Progenitor cell of endocrine pancreas (in vitro differentiated cells): ENCODE measurements at places on chromosomes 6 and 20. TPM values are rescaled to one million over a fixed set of nuclear protein-coding genes. Genes with fewer than 3 reads are reported as not detected.

GRCh38 chr20:39364320-39364719, 402.2 kb downstream of the DHX35 start:
- peaks cover 6% of the 10 kb centered on the region for H3K27me3 ChIP-seq
- no peak for DNase-seq
- H3K27ac ChIP-seq = no peak overlapping the region
- no peaks in the 10 kb centered on the region for H3K36me3 ChIP-seq
- H3K4me1 ChIP-seq = no peaks in the 10 kb centered on the region
- no peak overlapping the region for H3K4me3 ChIP-seq

GRCh38 chr6:18513253-18513798, 126.2 kb downstream of the RNF144B start:
- H3K4me1 ChIP-seq = peaks cover 1% of the 10 kb centered on the region
- no peaks in the 10 kb centered on the region for H3K27me3 ChIP-seq
- H3K36me3 ChIP-seq = no peaks in the 10 kb centered on the region
- H3K27ac ChIP-seq = no peak overlapping the region

GRCh38 chr6:150600301-150601017, 774 bp downstream of the PLEKHG1 start:
- peaks cover 21% of the 10 kb centered on the region for H3K27me3 ChIP-seq
- H3K4me3 ChIP-seq = peak overlapping the region; percentile 97
- peak; percentile 71 for DNase-seq
- H3K27ac ChIP-seq = peak overlapping the region; percentile 98
- H3K4me1 ChIP-seq = peaks cover 16% of the 10 kb centered on the region

NFS1 gene
- total RNA-seq = 13.7 and 16.8 TPM in 2 replicates

DNA sequence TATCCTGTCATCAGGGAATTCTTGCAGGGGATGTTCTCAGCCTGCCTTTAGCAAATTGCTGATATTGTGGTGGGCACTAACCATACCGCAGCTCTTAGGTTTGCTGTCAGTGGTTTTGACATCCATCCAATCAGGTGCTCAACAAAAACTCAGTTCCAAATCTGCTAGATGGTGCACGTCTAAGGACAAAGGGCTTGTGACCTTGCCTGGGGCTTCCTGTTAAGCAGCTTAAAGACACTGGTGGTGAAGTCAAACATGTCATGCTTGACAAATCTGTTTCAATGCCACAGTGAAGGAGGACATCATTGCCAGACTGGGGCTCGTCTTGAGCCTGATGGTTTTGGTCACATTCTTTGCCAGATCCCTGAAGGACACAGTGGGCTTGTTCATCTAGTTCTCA, 179.8 kb upstream of the NOX3 start:
- H3K36me3 ChIP-seq = no peaks in the 10 kb centered on the region
- H3K27me3 ChIP-seq = no peaks in the 10 kb centered on the region
- DNase-seq = no peak

GRCh38 chr6:56483929-56484328, 158.8 kb downstream of the DST start:
- H3K4me1 ChIP-seq = peaks cover 4% of the 10 kb centered on the region
- no peak overlapping the region for H3K4me3 ChIP-seq
- H3K36me3 ChIP-seq = peaks cover 43% of the 10 kb centered on the region
- H3K27ac ChIP-seq = no peak overlapping the region

IL17A gene
- total RNA-seq = not detected in 2 replicates

DNA sequence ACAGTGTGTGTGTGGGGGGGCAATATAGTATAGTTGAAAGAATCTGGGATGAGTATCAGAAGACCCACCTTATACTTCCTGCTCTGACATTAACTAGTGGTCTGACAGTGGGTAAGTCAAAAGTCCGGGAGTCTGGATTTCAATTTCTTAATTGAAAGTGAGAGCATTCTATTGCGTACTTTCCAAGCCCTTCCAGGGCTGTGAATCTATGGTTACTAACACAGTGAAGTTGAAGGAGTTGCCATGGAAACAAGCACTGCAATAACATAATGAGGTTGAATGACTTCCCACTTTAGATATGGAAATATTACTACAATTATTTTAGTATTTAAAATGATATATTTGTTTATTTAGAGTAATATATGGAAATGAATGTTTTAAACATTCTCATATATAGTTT, 80.2 kb downstream of the MLIP start:
- no peaks in the 10 kb centered on the region for H3K36me3 ChIP-seq
- no peaks in the 10 kb centered on the region for H3K27me3 ChIP-seq
- no peak overlapping the region for H3K4me3 ChIP-seq
- H3K4me1 ChIP-seq = no peaks in the 10 kb centered on the region
- H3K27ac ChIP-seq = no peak overlapping the region
- DNase-seq = no peak

C20orf141 gene
- total RNA-seq = not detected in 2 replicates

- H3K4me1 ChIP-seq = peaks cover 3% of the 10 kb centered on the region
- peaks cover 7% of the 10 kb centered on the region for H3K27me3 ChIP-seq
- no peak overlapping the region for H3K4me3 ChIP-seq
Observed at GRCh38 chr6:163648868-163649267, 234.3 kb downstream of the QKI start.

GRCh38 chr6:11413728-11414127, 123.8 kb upstream of the TMEM170B start:
- no peak overlapping the region for H3K27ac ChIP-seq
- no peak for DNase-seq
- no peaks in the 10 kb centered on the region for H3K27me3 ChIP-seq
- no peaks in the 10 kb centered on the region for H3K36me3 ChIP-seq
- no peaks in the 10 kb centered on the region for H3K4me1 ChIP-seq
- no peak overlapping the region for H3K4me3 ChIP-seq

GRCh38 chr6:69331886-69332285, 464.9 kb downstream of the LMBRD1 start:
- H3K36me3 ChIP-seq = no peaks in the 10 kb centered on the region
- no peak overlapping the region for H3K27ac ChIP-seq
- H3K27me3 ChIP-seq = no peaks in the 10 kb centered on the region

RHAG gene
- total RNA-seq = not detected in 2 replicates

- DNase-seq = no peak
- no peaks in the 10 kb centered on the region for H3K4me1 ChIP-seq
- H3K4me3 ChIP-seq = no peak overlapping the region
- no peak overlapping the region for H3K27ac ChIP-seq
- H3K27me3 ChIP-seq = peaks cover 4% of the 10 kb centered on the region
Observed at GRCh38 chr6:90428514-90428913, 131.9 kb upstream of the BACH2 start.

HUS1B gene
- total RNA-seq = 0.67 and 1.3 TPM in 2 replicates

CCN6 gene
- total RNA-seq = not detected in 2 replicates

DNA sequence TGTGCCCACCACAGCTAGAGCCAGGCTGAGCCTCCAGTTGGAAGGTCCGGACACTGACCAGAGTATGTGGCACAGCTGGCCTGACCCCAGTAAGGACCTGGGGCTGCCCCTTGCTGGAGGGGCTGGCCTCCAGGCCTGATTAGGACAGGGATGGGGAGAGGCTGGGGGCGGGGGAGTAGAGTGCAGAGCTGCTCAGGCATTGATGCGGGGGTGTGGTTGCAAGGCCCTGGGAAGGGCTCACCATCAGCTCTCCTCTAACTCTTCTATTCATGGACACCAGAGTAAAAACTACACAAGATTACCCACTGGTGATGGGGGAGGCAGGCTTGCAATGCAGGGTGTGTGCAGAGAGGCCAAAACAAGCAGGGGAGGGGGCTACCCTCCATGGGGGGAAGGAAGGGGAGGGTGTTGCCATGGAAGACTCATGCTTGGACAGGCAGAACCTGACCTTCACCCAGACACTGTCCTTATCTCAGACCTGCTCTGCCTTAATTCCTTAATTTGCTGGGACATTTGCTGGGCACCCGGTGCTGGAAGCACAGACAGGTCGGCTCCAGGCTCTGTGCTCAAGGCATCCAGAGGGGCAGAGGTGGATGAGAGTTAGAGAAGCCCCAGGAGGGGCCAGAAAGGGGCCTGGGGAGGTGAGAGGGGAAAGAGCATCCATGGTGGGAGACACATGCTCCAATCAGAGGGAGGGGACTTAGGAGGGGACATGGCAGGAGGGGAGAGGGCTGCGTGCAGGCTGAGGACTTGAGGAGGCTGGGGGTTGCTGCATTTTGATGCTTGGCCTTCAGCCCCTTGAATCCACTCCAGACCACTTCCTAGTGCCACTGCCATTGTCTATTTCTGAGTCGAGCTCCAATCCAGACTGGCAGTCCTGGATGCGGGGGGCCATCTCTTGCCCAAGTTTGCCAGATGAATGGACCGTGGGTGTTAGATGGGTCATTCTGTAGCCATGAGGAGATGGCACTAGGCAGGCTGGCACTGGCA, 7.6 kb upstream of the EMILIN3 start:
- H3K27ac ChIP-seq = no peak overlapping the region
- peaks cover 26% of the 10 kb centered on the region for H3K27me3 ChIP-seq

KHDC1L gene
- not detected in 2 replicates for total RNA-seq

DNA sequence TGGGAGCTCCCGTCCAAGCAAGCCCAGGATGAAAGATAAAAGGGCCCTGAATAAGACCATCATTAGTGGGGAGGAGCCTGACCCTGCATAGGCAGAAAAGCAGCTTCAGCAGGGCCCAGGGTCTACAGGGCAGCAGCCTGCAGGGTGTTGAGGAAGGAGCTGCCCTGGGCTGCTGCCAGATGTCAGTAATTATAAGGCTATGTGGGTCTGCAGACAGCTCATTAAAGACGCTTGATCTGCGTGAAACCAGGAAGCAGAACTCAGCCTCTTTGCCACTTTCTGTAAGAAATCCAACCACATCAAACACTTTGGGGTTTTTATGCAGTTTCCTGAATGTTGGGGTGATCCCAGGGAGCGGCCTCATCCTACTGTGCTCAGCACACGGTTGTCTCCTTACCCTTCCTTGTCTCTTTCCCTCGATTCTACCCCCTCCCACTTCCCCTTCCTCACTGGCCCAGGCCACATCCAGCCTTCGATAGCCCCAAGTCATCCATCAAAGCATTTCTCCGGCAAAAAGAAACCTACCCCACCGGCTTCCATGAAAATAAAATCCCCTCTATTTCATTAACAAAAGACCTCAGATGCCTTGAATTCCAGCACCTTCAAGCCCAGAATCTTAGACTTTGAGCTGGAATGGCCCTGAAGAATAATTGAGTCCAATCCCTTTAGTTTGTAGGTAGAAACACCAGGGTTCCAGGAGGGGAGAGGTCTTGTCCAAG, 1.0 kb upstream of the TGM6 start:
- H3K36me3 ChIP-seq = no peaks in the 10 kb centered on the region
- peaks cover 9% of the 10 kb centered on the region for H3K27me3 ChIP-seq
- no peak overlapping the region for H3K4me3 ChIP-seq
- no peak overlapping the region for H3K27ac ChIP-seq
- no peaks in the 10 kb centered on the region for H3K4me1 ChIP-seq

DNA sequence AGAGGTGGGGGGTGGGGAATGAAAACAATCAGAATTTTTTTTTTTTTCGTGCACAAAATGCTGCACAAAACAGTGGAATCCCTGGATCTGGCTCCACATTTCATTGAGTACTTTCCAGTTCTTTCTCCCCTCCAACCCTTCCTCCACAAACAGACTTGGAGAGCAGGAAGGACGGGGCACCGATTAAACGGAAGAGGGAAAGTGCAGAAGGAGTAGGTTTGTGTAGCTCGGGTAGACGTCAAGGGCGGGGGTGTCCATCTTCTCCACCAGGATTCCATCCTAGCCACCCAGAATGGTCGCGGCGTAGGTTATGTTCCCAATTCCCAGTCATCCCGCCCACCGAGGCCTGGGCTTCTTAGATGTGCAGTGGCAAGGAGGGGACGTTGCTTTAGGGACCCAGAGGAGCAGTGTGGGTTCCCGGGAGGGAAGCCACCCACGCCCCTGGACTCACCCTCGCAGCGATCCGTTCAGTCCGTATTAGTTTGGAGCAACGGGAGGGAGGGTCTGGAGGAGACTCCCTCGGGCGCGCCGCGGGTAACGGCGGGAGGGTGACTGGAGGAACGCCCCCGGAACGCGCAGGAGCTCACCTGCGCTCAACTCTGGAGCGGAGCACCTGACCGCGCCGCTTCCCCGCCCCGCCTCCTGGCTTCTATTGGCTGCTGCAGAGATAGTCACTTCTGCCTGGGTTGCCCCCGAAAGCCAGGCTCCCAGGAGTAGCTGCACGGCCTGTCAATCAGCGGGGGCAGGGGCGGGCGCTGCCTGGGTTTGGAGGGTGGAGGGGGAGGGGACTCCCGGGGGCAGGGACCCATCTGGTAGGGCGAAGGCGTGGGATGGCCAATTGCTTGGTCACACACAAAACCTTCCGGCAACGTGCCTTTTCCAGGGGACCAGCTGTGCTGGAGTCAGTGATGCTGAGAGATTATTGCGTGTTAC, at the start of gene ENPP5:
Gene ENPP5 (minus strand): TSS at position 624 of the 933 bp plus-strand sequence. CDS start 2,718 bp downstream, outside the sequence.
- DNase-seq = peak; percentile 93
- H3K36me3 ChIP-seq = peaks cover 10% of the 10 kb centered on the region
- H3K27ac ChIP-seq = peak within 1 kb of the TSS; percentile 96
- H3K4me1 ChIP-seq = peaks cover 11% of the 10 kb centered on the region
- H3K4me3 ChIP-seq = peak within 1 kb of the TSS; percentile 91
- no peaks in the 10 kb centered on the region for H3K27me3 ChIP-seq

COL21A1 gene
- total RNA-seq = 16.8 and 20.5 TPM in 2 replicates

DNA sequence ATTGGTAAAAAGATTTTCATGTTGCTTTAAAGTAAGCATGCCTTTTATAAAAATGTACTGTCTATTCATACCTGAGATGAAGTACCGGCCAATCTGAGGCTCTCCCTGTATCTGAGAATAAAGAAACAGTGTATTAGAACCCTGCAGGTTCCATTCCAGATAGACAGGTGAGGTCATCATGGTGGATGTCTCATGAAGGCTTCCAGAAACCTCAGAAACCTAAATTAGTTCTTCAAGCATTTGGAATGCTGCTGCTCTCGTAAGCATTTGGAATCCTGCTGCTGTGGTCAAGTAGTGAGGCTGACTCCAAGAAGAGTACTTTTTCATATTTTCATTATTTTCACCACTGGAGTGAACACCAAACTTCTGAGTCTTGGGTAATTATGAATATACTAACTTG, 642.3 kb downstream of the MAFB start:
- DNase-seq = no peak
- H3K36me3 ChIP-seq = no peaks in the 10 kb centered on the region
- no peaks in the 10 kb centered on the region for H3K27me3 ChIP-seq
- H3K27ac ChIP-seq = no peak overlapping the region
- H3K4me1 ChIP-seq = no peaks in the 10 kb centered on the region

GINS1 gene
- total RNA-seq = 25.2 and 29.0 TPM in 2 replicates

TCF21 gene
- not detected in 2 replicates for total RNA-seq

DNA sequence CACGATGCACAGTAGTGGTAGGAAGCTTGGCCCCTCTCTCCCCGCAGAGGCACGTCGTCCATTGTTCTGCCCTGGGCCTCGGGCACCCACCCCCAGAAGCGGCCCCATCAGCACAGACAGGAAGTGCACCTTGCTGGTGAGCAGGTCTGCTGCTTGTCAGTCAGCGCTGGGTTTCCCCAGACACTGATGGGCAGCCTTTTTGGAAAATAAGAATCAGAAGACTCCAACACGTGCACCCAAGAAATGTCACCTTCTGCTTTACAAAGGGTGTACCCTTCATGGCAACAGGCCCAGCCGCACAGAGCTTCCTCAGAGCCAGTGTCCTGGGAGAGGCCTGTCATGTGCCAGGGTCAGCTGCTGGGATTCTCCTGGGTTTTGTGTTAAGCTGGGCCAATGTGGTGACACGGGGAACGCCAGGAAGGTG, 34.7 kb upstream of the IRF4 start:
- H3K4me3 ChIP-seq = no peak overlapping the region
- H3K4me1 ChIP-seq = no peaks in the 10 kb centered on the region
- H3K27ac ChIP-seq = no peak overlapping the region
- DNase-seq = no peak
